NK-92 treated with Interleukin-12 subunit alpha and Interleukin-12 subunit beta, amount 100 ng/mL, for 24 hours (cell line): ENCODE measurements at places on chromosomes 5 and 9.

- no peak for DNase-seq
Observed at GRCh38 chr5:103561685-103562452, 720 bp downstream of the NUDT12 start.

GRCh38 chr5:8254674-8255073, 385.7 kb downstream of the MTRR start:
- DNase-seq: no peak

DNA sequence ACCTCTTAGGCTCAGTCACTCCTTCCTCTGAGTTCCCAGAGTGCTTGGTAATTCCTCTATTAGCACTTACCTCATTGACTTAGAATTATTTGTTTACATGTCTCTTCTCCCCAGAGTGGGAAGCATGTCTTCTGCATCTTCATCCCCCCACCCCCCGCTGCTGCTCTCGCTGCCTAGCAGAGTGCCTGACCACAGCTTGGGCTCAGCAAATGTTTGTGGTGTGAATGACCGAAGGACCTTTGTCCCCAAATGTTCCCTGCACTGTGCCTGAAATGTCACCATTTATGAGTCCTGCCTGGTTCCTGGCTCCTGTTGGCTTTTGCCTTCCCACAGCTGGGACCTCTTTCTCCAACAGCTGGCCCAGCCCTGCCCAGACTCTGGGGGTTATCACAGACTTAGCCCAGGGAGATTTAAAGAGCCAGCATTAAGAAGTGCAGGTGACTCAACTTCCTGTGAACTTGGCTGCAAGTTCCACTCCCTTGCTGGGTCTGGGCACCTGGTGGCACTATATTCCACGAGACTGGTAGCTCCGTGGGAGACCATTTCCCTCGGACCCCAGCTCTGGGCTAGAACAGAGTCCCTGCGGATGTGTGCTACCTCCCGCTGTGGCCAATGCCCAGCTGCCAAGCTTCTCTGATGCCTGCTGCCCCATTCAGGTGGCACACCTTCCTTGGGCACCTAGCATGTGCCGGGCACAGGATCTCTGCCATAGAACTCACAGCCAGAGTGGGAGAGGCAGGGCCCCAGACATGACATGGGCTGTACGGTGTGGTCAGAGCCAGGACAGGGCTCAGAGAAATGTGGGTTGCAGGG, 1.8 kb upstream of the HMCN2 start:
- no peak for DNase-seq

- no peak for DNase-seq
Observed at GRCh38 chr5:144191998-144192397, 21.3 kb downstream of the KCTD16 start.

- DNase-seq: no peak
Observed at GRCh38 chr5:42483472-42484154, 60.4 kb downstream of the GHR start.

DNA sequence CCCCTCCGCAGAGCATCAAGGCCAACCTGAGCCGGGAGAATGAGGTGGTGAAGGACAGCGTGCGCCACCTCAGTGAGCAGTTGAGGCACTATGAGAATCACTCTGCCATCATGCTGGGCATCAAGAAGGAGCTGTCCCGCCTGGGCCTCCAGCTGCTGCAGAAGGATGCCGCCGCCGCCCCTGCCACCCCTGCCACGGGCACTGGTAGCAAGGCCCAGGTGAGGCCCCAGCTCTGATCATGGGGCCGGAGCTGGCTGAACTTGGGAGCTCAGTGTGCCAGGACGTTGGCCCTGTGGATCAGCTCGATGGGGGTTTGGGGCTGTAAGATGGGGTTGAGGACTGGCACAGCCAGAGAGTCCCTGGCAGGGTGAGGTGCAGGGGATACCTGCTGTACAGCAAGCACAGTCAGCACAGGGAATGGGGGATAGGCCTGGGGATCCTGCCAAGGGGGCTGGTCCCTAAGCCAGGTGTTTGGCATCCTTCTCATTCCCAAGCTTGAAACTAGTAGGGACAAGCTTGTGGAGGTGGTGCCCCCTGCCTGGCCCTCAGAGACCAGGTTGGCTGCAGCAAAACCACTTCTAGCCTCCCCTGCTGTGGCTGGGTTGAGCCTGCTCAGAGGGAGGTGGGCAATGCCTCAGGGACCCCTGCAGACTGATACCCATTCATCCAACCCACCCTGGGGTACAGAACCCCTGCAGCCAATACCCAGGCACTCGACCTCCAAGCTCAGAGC, 22.5 kb downstream of the OLFML2A start:
- no peak for DNase-seq

- DNase-seq: no peak
Observed at GRCh38 chr9:135722365-135722764, 20.4 kb downstream of the KCNT1 start.

- no peak for DNase-seq
Observed at GRCh38 chr5:95843733-95844223, 21.3 kb upstream of the GLRX start.

DNA sequence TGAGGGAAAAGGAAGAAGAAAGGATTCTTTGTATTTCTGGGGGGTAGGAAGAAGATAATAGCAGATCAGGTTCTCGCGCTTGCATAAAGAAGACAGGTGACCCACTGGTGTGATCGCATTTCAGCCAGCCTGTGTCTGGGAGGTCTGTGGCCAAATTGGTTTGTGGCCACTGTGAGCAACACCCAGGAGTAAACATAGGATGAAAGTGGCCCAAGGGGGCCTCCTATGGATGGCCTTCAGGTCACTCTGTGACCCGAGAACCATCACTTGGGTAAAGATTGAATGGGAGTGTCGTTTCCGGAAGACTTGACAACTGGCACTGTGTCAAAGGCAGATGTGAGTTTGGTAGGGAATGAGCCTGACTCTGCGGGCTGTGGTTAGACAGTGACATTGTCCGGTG, 34.2 kb downstream of the RAI14 start:
- no peak for DNase-seq

GRCh38 chr9:38421498-38422211, 2.6 kb downstream of the IGFBPL1 start:
- no peak for DNase-seq
